ENCODE measurements at places on chromosomes 11 and 22.
A peak's percentile ranks its signal among the peaks of the same experiment; 100 is the strongest.

DNA sequence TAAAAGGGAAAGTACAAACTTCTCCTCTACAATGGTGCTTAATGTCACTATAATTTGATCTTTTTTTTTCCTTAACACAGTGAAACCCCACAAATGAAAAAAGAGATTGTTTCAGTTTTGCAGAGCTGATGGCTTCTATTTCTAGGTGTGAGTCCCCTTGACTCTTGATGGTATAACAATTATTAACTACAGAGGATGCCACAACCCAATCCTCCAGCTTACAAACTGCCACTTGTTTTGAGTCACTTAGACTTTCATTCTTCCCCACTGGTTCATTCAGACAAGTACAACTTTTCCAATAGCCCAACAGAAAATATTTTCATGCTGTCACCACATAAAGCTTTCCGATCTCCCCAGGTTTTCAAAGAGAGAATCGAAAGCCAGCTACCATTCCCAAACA is 812.2 kb downstream of the LRRC4C start:
- no peak for DNase-seq

- no peak for DNase-seq
Measured at GRCh38 chr11:11588891-11589290, 32.9 kb downstream of the GALNT18 start.

DNA sequence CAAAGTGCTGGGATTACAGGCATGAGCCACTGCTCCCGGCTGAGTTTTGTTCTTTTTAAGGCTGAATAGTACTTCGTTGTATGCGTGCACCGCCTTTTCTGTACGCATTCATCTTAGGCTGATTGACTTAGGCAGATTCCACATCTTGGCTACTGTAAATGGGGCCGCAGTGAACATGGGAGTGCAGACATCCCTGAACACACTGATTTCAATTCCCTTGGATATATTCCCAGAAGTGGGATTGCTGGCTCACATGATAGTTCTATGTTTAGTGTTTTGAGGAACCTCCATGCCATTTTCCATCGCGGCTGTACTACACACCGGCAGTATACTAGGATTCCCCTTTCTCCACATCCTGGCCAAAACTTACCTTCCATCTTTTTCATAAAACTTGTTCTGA is 10.4 kb upstream of the ZNF74 start:
- no peak for DNase-seq

DNA sequence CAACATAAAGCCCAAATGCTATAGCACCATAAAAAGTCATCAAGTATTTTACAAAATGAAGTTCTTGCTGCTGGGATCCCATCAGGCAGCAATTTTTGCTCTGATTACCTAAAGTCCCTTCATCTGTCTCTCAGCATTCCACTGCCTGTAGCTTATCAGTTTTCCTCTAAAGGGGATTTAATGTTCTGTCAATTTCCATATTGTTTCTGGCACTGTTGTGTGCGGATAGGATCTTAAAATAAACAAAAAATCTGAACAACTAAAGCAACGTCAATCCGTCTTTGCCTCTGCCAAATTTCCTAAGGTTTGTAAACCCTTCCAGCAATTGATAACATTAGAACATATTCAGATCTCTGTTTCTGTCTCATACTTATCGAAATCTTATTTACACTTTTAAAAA is 1126.3 kb upstream of the RAG2 start:
- DNase-seq: no peak

DNA sequence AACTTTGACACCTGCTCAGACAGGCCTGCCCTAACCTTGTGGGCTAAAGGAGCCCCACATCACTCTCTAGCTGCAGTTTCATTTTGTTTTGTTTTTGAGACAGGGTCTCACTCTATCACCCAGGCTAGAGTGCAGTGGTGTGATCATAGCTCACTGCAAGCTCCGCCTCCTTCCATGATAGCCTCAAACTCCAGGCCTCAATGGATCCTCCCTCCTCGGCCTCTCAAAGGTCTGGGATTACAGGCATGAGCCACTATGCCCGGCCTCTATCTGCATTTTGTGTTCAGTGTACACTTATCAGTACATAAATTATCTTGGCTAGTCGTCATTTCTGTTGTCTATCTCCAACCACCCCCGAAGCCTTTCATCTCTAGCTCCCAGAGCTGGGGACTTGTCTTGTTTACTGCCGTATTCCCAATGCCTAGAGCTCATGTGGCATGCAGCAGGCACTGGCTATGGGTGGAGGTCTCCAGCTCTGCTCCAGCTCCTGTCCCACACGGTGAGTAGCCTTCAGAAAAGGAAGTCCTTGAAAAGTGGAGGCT is 22.1 kb upstream of the PEX26 start:
- DNase-seq: no peak

DNA sequence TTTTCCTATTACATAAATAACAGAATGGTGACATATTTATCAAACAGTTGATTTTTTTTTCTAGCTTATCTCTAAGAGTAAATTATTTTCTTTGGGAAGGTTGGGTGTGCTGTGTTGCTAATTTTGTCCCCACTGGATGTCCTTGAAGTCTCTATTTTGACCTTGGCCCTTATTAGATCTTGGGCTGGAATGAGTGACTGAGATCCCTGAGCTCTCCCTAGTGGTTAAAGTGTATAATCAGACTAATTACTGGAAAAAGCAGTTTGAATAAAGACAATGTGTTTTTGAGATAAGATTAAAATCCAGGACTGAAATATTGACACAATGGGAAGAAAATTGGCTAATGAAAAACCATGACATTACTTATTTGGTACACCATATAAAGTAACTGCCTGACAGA is 56.1 kb downstream of the AASDHPPT start:
- DNase-seq: peak; percentile 1

DNA sequence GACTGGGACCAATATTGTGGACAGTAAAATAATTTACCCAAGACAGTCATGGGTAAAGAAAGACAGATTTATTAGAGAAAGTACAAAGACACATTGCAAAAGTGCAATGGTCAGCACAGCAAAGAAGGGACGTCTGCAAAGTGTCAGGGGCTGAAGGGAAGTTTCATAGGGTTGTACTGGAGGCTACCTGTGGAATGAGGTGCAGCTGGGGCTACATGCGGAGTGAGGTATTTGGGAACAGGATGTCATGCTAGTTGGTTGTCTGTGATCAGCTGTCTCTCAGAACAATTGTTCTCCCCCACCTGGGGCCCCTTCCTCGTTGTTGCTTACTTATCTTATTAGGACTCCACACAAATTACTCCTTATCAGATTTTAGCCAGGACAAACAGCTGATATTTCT is 11.4 kb upstream of the APOL3 start:
- no peak for DNase-seq

GRCh38 chr11:2301631-2302305 is at the start of the genes C11orf21 and TSPAN32:
Gene C11orf21, minus strand, starts transcription at chr11:2301918. Its CDS starts 110 bp downstream, at chr11:2301808.
Gene TSPAN32, plus strand, starts transcription at chr11:2302013. Its CDS starts 137 bp downstream, at chr11:2302150.
- DNase-seq: no peak

- DNase-seq: peak; percentile 2
Measured at GRCh38 chr11:45182902-45183301, 36.5 kb downstream of the PRDM11 start.

- no peak for DNase-seq
Measured at GRCh38 chr11:107017433-107018218, 650 bp downstream of the GUCY1A2 start.

DNA sequence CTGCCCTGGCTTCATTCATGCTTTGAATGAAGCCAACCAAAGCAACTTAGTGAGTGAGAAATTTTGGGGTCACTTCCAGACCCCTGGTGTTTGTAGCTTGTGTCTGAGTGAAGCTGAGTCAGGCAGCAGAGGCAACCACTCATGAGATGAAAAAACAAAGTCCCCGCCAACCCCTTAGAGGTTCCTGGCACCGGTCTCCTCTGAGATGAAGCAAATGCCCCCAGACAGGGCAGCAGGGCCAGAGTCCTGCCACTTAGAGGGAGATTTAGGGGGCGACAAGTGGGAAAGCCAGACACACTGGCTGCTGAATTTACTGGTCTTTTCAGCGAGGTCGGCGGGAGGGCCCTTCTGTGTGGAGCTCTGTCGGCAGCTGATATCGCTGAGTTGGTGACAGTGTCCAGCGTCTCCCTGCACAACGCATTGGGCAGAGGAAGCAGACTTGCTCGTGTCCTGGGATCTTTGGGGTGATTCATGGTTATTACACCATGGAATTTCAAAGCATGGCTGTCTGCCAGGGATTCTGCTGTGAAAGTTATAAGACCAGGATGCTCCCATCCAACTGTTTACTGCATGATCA is 482.6 kb downstream of the MIAT start:
- no peak for DNase-seq

- DNase-seq: no peak
Measured at GRCh38 chr22:36865346-36865745, 4.5 kb downstream of the NCF4 start.

GRCh38 chr22:30028731-30029130 is 51.5 kb upstream of the HORMAD2 start:
- DNase-seq: no peak

GRCh38 chr11:61037441-61038093 is 64.7 kb upstream of the CD5 start:
- no peak for DNase-seq

GRCh38 chr11:122653916-122654585 is 1.5 kb upstream of the UBASH3B start:
- DNase-seq: no peak

GRCh38 chr22:29821291-29822016 is 16.6 kb downstream of the ASCC2 start:
- no peak for DNase-seq

DNA sequence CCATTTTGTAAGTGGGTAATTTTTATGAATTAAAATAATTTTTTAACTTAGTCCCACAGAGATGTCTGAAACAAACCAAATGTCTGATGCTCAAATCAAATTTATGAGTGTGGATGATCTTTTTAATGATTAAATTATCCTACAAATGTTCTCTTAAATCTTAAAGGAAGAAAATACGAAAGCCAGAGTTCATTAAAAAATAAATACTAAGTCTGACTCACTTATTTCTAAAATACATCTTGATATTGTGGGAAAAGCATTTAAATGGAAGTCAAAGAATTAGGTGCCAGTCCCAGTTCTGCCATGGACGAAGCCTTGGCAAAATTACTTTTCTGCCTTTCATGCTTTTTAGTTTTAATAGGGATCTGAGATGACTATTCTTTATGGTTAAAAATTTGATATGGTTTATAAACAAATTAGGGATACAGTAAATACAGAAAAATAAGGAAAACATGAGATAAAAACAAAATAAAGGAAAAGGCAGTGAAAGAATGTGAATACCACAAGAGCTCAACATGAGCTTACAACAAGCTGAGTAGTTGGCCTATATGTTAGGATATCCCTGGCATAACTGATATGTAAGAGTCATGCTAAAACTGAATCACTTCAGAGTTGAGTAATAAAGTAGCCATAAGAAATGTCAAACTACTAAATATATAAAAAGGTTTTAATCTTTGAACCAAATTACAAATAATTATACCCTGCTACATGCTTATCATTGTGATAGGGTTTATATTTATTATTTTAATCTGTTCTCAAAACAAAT is 9.2 kb downstream of the CCDC34 start:
- DNase-seq: no peak

- no peak for DNase-seq
Measured at GRCh38 chr11:79956061-79956460, 515.2 kb upstream of the TENM4 start.

GRCh38 chr11:62444835-62445234 is 26.0 kb downstream of the SCGB1A1 start:
- no peak for DNase-seq

DNA sequence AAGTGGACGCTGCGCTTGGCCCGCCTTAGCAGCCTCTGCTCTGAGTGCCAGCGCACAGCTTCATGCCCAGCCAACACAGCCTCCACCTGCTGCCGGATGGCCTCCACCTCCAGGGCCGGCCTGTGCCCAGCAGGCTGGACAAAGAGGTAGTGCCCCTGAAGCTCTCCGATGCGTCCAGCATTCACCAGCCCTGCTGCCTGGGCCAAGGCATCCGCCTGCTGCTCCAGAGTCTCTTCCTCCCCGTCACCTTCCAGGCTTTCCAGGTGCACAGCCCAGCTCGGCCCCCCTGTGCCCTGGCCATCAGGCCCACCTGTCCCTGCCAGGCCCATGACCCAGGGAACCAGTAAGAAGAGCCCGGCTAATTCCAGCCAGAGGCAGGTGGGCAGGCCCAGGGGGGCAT is 2.5 kb downstream of the PCSK7 start:
- DNase-seq: no peak

GRCh38 chr11:83648610-83649527 is 362.7 kb upstream of the CCDC90B start:
- DNase-seq: no peak

- DNase-seq: no peak
Measured at GRCh38 chr11:78370406-78371172, 47.0 kb downstream of the GAB2 start.

DNA sequence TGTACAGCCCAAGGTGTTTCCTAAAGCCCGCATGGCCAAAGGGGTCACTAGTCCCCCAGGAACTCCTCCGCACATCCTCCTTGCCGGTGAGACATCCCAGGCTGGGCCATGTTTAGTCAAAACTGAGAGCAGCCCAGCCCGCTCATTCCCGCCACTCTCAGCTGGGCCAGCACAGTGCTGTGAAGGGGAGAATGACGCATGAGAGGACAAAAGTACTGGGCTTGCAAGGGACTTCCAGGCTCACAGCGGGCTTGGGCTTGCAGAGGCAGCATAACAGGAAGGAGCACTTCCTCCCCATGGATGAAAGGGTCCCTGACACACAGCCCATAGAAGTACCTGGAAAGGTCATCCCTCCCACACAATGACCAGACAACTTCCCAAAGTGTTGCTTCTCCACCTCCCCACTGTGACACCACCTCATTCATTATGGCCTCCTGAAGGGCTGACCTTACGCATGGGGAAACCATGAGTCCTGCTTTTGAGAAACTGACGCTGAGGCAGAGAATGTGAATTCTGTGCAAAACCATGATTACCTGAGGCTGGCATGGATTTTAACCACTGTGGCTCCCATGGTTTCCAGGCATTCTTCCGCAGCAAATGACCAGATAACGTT is 19.1 kb downstream of the ETS1 start:
- no peak for DNase-seq

- no peak for DNase-seq
Measured at GRCh38 chr11:19705936-19706335, 6.7 kb upstream of the NAV2 start.

- no peak for DNase-seq
Measured at GRCh38 chr11:120471131-120471530, 40.4 kb upstream of the GRIK4 start.

- no peak for DNase-seq
Measured at GRCh38 chr22:42986115-42986514, 28.8 kb downstream of the PACSIN2 start.

GRCh38 chr11:8699903-8700302 is 17.3 kb downstream of the RPL27A start:
- no peak for DNase-seq

DNA sequence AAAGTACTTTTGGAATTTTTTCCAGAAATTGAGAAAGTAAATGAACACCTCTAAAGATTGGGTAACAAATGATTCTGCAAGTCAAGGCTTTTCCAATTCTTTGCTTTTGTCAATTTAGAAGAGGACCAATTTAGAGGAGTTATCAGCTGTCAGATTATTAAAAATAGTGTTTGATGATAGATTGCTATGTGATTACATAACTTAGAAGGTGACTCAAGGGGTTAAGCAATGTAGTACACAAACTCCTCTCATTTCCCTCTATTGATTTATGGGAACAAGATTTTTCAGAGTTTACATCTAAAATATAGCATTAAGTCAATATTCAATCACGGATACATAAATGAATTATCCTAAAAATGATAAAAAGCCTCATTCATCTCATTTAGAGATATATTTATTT is 70.3 kb downstream of the INSC start:
- DNase-seq: no peak

- DNase-seq: no peak
Measured at GRCh38 chr11:43738600-43739409, 58.3 kb downstream of the HSD17B12 start.

GRCh38 chr11:10725114-10725906 is 25.7 kb upstream of the CTR9 start:
- peak; percentile 88 for DNase-seq

GRCh38 chr11:118856314-118856713 is 27.4 kb upstream of the CXCR5 start:
- DNase-seq: no peak
